ENCODE measurements at places on chromosomes 1 and 21.

- DNase-seq, result no peak
These were observed 45.5 kb downstream of the TP73 start for GRCh38 chr1:3697810-3698209.

- no peak for DNase-seq
These were observed 45.6 kb downstream of the IL23R start for GRCh38 chr1:67211589-67212563.

DNA sequence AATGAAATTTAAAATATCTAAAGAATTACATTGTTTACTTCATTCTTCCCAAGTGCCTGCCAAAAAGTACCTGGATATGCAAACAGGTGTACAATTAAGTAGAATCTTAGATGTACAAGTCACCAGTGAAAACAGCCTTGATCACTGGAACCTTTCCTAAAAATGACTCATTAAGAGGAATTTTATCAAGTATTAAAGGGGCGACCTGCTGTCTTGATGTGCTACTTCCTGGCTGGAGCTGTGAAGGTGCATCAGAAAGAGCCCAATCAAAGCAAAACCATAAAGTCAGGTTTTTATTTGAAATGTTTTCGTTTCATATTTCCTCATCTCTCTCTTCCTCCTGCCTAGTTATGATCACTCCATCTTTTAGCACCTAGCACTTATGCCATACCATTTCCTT, 33.4 kb downstream of the IFI44 start:
- DNase-seq, result no peak

GRCh38 chr1:47182676-47183235, 7.1 kb downstream of the PDZK1IP1 start:
- no peak for DNase-seq

- DNase-seq, result no peak
These were observed 142.0 kb downstream of the FOXD2 start for GRCh38 chr1:47579809-47580208.

GRCh38 chr1:54428837-54429518, 22.8 kb upstream of the SSBP3 start:
- no peak for DNase-seq

GRCh38 chr1:2545754-2546514, 10.2 kb upstream of the TNFRSF14 start:
- peak; percentile 89 for DNase-seq

DNA sequence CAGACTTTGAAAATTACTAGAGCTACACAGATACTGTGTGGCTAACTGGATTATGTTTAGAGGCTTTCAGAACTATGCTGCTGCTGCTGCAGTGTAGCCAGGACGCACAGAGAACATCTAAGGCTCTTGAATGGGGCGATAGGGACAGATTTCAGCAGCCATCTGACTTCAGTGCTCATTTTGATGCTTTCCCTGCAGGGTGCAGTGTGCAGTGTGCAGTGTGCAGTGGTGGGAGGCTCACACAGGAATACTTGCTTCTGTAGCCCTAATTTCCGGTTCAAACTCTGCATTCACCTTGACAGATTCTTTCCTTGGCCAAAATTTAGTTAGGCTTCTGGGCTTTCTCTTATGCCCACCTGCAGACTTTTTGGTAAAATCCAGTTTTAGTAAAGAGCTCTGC, 7.7 kb downstream of the METTL18 start:
- DNase-seq, result no peak

- DNase-seq, result no peak
These were observed 59.3 kb upstream of the GJB5 start for GRCh38 chr1:34695580-34695979.

GRCh38 chr1:234529095-234529949, 50.3 kb upstream of the TARBP1 start:
- no peak for DNase-seq

DNA sequence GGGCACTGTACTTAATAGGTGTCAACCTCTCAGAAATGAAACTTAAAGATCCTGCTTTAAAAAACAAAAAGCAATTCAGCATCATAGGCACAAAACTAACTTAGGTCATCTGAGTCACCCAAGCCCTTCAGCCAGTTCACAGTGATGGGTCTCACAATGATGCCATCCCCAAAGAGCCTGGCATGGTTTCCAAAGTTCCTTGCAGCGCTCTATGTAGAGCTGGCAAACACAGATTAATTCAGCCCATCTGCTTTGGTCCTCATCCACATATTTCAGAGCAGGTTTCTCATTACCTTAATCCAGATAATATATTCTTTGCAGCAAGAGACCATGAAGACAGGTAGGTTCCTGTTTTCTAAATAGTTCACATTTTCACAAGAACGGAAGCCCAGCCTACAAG, 14.6 kb upstream of the PLA2G2C start:
- DNase-seq, result no peak

DNA sequence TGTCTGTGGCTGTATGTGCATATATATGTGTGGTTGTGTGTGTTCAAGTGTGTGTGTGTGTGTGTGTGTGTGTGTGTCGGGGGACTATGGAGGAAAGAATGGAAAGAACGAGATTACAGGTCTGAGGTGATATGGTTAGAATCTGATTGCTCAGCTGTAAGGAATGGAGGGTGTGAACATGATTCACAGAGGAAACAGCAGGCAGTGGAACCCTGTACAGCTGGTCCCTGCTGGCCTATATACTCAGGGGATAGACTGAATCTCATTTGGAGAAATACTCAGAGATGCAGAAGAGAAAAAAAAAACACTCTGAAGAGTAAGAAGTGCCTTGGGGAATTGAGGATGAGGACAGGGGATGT, 180.1 kb upstream of the ESRRG start:
- no peak for DNase-seq

- no peak for DNase-seq
These were observed 11.4 kb upstream of the KCNA2 start for GRCh38 chr1:110617589-110617988.

GRCh38 chr1:38376577-38376976, 330.0 kb upstream of the POU3F1 start:
- DNase-seq, result no peak

- DNase-seq, result no peak
These were observed 256.0 kb upstream of the LYPLAL1 start for GRCh38 chr1:218917656-218918055.

- no peak for DNase-seq
These were observed 15.2 kb downstream of the SLC27A3 start for GRCh38 chr1:153790313-153790965.

DNA sequence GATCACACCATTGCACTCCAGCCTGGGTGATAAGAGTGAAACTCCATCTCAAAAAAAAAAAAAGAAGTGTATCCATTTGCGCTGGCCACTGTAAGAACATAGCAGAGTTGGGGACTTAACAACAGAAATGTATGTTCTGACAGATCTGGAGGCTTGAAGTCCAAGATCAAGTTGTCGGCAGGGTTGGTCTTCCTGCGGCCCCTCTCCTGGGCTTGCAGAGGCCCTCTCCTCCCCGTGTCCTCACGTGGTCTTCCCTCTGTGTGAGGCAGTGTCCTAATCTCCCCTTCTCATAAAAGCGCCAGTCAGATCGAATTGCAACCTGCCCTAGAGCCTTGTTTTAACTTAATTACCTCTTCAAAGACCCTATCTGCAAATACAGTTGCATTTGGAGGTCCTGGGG, 52.6 kb downstream of the MT1HL1 start:
- no peak for DNase-seq

- no peak for DNase-seq
These were observed 43.7 kb downstream of the HLX start for GRCh38 chr1:220922951-220923350.

DNA sequence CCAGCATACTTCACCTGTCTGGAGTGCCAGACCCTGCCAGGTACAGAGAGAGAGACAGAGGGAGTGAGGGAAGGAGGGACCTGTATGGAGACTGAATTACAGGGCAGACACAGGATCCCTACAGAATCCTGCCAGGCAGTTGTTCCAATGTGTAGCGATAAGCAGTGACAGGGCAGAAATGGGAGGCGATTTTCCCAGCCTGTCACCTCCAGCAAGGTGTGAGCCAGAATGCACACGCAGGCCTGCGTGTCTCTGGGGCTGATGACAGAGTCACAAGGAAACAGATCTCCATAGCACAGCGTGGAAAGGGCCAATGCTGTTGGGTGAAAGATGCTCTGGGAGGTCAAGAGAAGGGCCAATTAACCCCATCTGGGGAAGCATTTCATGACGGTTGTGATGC, 111.3 kb downstream of the HIVEP3 start:
- no peak for DNase-seq

DNA sequence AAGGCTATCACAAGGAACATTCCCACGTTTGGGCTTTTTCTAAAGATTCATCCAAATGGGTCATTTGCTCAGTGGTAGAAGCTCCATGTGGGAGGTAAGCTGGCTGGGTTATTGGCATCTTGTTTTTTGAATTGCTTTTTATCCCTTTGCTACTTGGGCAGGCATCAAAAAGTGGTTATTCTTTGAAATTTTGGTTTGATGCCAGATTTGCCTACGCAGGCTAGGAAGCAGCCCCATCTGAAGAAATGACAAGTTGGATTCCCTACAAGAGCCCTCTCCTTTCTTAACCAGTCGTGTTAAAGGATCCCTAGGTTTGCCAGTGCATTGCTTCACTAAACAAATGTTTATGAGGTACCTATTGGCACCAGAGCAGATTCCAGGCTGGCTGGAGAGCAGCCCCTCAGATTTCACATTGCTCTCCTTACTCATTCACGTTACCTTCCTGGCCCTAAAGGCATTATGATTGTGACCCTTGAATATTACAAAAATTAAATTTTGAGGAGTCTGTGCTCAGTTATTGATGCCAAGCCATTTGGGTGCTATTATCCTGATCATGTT, 38.8 kb downstream of the ARID1A start:
- no peak for DNase-seq

DNA sequence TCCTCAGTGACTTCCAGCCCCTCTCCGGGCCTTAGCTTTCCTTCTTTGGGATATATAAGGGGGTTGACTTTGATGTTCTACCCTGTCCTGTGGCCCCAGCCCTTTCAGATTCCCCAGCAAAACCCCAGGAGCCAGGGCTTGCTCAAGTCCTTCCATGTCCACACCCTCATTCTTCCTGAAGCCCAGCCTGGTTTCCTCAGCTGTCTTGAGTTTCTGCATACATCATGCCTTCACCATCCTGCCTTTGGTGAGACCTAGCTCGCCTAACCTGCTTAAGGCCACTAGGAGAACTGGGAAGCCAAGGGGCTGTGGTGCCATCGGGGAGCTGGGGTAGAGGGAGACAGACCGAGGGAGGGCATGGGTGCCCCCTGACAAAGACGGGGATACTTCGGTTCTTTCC, 17.2 kb upstream of the PEF1 start:
- DNase-seq, result no peak

DNA sequence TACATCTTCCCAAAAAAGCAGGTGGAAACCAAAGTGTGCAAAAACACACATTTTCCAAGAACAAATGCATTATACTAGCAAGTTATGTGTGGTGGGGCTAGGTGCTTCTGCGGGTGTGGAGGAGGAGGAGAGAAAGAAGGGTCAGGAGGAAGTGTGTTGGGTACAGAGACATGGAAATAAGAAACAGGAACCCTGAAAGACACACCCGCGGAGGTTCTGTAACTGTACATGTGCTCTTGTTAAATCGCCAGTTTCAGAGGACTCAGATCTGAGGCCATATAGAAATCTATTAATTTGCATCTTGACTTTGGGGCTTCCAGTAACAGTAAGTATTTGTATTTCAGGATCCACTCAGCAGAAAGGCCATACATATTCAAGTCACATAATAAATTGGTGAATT, 30.9 kb downstream of the ERG start:
- no peak for DNase-seq

GRCh38 chr1:231666220-231666936, 39.8 kb downstream of the DISC1 start:
- DNase-seq, result no peak

DNA sequence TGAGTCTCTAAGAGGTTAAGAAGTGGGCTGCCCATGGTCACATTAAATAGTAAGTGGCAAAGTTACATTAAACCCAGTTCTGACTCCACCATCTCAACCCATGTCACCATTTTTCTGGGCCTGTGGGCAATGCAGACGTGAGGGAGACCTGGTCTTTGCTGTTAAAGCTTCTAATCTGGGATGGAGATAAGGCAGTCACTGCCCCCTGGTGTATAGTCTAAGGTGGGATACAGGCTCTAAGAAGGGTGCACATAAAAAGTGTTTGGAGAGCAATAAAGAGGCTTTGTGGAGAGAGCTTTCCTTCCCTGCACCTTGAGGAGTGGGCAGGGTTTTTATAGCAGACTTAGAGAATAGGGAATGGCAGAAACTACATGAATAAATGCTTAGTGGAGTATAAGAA, 141.3 kb downstream of the ROR1 start:
- no peak for DNase-seq
